Cortex of kidney (tissue), 1 donor: ENCODE measurements at places on chromosomes 1 and 21.

DNA sequence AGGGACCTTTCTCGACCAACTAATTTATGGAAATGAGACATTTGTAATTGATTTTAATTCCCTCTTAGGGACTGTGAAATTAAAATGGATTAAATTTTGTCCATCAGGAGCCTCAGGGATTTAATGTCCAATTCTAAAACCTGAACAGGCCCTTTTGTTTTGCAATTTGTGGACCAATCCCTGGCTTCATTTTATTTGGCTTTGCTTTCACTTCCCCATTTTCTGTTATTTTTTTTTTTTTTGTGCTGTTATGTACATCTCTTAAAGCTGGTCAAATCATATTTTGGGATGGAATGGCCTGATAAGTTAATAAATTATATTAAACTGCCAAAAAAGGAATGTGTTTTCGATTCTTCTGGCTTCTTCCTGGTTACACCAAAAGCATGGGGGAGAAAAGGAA lies 28.9 kb downstream of the ZSCAN20 start:
- DNase-seq, result no peak

- no peak for DNase-seq
Observed at GRCh38 chr1:197620714-197621163, 154.5 kb downstream of the DENND1B start.

GRCh38 chr1:209627732-209628196 lies 24.5 kb downstream of the LAMB3 start:
- DNase-seq, result no peak

DNA sequence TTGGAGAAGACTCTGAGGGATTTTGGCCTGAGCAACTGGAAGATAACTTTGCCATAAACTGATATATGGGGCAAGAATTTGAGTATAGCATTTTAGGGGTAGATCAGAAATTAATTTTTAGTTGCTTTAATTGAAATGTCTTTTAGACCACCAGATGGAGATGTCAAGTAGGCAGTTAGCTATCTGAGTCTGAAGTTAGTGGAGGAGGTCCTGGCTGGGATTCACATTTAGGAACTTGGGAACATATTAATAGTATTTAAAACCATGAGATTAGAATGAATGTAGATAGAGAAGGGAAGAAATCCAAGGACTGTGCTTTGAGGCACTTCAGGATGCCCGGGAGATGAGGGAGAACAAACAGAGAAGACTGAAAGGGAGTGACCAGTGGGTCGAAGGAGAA lies 32.6 kb downstream of the SLC44A3 start:
- DNase-seq, result no peak

DNA sequence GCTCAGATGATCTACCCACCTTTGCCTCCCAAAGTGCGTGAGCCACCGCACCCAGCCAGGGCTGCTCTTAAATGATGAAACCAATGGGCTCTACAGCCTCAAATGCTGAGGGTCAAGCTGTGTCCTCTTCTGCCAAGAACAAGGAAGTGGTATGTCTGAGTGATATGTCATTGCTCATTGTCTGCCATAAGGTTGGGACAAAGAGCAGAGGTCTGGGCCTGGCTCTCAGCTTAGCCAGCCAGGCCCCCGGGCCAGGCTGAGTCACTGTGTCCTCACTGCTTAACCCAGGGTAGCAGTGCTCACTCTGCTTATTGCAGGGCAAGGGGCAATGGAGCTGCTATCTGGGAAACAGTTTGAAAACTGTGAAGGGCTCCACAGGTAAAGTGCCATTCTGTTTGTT lies 8.3 kb upstream of the ETS2 start:
- no peak for DNase-seq

DNA sequence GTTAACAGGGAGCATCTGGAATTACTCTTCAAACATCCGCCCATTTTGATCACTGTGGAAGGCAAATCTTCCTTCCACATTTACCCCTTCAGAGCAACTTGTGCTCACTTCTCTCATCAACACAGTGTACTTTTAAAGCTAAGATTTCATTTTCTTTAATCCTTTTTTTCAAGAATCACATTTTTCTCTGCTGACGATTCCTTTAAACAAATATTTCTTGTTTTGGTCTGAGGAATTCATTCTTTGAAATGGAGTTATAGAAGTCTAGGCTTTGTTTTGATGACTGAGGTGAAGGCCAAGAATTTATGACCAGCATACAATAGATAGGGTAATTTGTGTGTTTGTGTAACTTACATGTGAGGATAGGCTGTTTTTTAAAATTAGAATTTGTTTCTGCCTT lies 25.6 kb downstream of the LRRC42 start:
- DNase-seq, result no peak

DNA sequence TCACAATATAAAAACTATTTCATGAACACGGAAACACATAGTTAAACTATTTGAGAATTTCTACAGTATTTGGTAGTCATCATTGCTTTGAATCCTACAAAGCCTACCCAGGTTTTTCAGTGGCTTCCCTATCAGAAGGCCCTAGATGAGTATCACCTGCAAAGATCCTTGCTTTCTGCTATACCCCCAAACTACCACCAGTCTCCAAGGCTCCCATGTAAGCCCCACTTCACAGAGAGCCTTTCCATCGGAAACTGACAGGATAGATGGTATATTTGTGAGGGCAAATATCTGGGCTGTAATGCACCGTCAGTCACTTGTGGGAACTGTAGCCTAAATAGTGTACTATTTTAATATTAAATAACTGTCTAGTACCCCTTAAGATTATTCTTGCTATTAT lies 674.3 kb downstream of the BRINP3 start:
- no peak for DNase-seq

DNA sequence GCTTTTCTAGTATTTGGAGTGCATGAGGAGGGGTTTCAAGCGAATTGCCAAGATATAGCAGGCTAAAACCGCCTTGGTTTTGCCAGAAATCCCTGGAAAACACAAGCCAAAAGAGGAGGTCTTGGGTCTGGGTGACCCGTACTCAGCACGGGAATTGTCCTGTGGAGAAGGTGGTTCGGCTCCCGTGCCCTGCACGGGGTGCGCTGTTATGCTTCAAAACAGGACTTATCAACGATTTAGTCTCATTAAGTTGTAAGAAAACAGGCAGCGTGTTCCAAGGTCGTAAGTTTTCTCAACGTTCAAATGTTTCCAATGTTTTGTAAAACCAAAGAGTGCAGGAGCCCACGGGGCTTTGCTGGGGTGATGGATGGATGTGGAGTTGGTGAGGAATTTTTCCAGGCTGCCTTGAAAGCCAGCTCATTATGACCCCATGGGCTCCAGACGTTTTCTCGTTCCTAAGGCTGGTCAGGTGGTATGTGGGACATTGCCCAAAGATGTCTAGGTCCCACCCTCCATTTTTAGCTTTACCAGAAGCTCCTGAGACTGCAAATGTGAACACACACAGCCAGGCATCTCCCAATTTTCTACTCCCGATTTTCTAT lies 75.4 kb upstream of the CLDN14 start:
- no peak for DNase-seq
